COR-L47 (cell line): ENCODE measurements at places on chromosomes 7 and 10.

DNA sequence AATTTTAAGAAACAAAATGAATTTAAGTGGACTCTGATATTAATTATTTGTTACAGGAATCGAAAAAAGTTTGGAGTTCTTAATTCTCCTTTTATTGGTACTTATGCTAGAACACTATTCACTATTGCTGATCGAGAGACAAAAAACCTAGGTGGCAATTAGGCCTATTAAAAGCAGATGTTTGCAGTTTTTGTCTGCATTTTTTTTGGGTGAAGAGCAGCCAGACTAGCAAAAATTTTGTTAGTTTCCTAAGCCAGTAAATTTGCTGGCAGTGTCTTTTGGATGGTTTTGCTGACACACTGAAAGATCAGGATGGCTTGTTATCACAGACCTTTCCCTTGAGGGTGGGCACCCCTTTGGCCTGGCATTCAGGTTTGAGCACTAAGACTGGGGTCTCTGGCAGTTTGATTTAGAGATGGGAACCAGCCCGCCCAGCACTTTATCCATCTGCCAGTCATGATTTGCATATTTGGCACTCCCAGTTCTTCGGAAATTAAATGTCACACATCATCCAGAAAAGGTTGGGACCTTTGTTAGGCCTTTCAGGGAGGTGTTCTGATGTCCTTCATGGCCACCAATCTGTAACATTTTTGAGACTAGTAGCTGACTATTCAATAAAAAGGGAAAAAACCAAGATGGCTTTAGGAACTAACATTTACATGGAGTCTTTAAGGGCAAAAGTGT, 57.3 kb downstream of the INPP5F start:
- DNase-seq = no peak

DNA sequence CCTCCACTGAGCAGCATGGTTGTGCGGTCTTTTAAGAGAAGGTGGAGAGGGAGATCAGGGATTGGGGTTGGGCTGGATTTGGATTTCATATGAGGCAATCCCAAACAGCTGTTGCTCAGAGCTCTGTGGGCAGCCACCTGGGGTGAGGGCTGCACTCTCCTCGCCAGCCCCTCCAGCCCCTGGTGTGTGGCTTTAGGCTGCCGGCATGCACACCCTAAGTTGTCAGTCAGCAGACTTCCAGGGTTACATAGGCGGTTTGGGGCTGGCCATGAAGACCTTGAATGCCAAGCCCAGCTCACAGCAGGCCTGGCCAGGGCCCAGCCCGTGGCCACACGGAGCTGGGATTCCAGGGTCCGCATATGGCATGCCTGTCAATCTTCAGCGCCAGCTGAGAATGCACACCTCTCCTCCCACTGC, 54.8 kb downstream of the ZMIZ1 start:
- no peak for DNase-seq

DNA sequence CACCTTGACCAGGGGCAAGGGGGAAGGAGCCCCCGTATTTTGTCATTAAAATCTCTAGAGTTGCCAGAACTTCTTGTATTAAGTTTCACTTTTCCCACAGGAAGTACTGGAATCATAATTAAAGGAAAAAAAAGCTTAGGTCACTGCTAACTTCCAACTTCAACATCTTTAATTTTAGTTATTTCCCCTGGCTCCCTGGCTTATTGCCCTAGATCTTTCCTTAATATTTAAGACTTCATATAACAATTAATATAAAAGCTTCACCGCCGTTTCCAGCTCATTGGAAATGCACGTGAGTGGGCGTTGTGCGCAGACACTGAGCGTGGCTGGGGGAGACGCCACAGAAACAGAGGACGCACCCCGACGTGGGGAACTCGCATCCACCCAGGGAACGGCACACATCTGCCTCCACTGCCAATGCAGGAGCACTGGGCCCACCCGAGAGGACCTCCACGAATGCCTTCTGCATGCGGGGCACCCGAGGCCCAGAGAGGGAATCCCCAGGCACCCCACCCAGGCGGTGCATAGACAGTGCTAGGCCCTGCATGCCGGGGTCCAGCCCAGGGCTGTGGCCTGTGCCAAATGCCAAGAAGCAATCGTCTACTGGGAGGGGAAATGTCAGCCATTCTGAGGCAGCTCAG, 72.2 kb downstream of the ADARB2 start:
- DNase-seq = no peak

- no peak for DNase-seq
Measured at GRCh38 chr7:45657136-45657889, 83.1 kb downstream of the ADCY1 start.

DNA sequence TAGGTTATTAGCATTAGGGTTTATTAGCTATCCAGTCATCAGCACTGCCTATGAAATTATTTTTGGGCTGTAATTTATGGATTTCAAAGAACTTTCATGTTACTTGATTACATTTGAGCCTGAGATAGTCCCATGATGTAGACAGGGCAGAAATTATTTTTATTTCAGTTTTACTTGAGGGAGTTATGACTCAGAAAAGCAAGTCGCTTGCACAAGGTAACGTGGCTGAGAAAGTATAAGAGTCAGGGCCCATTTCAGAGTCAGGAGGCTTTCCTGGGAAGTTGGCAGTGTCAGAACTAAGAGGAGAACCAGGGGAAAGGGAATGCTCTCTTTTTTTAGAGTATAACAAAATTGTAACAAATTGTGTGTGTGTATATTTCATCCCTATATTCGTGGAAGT, 16.5 kb downstream of the GATA3 start:
- no peak for DNase-seq

GRCh38 chr10:87519582-87519981, 14.9 kb downstream of the MINPP1 start:
- no peak for DNase-seq

- no peak for DNase-seq
Measured at GRCh38 chr7:22435720-22436119, 64.3 kb downstream of the STEAP1B start.

DNA sequence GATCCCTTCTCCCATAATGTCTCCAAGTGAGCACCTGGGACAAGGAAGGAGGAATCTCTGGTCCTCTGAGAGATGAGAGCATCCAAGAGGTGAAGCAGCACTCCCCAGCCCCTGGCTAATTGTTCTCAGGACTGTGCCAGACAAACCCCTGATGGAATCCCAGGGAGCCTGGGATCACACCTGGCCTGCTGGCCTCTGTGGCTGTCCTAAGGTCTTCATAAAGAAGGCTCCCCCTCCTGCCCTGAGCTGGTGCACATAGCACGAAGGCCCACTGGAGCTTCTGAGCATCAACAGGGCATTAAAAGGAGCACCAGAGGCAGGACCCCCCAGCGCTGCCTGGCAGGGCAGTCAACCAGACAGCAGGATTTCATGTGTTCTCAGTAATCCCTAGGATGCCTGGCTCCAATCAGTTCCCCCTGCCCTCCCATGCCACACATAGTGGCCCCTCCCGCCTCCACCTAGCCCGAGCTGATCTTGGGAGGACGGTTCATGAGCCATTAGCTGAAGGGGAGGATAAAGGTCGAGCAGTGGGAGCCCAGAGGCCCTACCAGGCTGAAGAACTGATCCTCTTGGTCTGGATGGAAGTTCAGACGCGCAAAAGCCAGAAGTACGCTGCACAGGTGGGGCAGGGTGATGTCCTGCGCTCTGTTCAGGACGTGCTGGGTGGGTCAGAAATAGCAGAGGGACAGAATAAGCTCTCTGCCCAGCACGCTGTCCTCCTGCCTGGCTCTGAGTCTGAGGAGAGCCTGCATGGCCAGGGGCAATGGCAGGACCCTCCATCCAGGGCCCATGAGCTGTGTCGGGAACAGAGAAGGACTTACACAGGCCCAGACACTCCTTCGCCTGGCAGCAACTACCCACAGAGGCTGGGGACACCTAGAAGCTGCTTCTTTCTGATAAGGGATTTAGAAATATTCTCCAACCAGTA, 8.4 kb downstream of the TBRG4 start:
- DNase-seq = no peak

- no peak for DNase-seq
Measured at GRCh38 chr7:31077484-31078362, 25.6 kb downstream of the ADCYAP1R1 start.

GRCh38 chr7:7641129-7641663, 644 bp downstream of the UMAD1 start:
- DNase-seq = no peak

DNA sequence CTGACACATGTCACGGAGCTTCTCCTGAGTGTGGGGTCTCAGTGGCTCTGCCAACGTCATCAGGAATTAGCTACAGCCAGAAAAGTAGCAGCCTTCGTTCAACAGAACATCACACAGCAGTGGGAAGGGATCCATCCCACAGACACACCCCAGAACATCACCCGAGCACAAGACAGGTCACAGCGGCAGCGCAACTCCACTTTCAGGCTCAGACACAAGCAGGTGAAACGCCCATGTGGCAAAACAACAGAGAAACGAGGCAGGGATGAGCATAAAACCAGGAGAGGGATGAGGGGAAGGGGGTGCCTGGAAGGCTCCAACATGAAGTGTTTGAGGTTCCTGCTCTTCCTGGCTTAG, 44.8 kb downstream of the CAMK2B start:
- no peak for DNase-seq

DNA sequence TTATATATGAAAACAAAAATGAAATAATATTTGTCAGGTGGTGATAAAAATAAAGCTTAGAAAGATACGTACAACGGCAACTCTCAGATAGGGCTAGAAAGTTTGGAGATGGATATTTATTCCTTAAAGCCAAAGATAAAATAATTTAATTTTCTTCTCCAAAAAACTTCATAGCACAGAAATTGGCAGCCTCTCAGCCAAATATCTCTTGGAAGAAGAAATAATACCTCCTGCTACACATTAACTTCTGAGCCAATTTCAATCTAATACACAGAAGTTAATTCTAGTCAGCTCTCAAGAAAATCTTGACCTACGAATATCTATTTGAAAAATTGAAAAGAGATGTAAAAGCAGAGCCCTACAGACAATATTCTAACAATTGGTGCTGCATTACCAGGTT, 122.4 kb downstream of the TES start:
- no peak for DNase-seq

DNA sequence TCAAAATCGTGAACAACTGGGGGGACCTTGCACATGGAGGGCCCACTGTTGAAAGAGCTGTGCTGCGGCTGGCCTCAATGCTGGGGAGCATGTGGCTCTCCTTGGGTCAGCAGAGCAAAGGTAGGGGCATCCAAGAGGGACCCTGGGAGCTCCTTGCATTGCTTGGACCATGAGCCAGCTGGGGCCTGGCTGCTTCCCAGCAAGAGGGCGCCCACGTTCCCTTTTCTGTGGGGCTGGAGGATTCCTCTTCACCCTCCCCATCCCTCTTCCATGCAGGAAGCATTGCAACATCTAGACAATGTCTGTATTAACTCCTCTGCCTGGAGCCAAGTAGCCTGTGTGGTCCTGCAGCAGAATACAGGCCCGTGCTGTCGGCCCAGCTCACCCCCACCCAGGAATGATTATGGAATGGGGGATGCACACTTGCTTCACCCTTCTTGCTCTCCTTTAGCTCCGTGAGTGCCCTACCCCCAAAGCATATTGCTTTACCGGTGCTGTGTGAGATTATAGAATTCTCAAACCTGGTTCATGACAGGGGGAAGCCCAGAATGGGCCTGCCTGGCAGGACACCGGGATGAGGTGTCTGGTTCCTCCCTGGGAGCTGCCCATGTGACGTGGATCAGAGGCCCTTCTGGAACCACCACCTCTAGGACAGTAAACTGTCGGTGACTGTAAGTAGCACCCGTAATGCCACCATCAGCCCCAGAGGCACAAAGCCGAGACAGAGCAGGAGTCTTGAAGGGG, 61.9 kb downstream of the SYPL1 start:
- DNase-seq = no peak

GRCh38 chr10:121709675-121710073, 111.4 kb upstream of the FGFR2 start:
- DNase-seq = no peak

- DNase-seq = no peak
Measured at GRCh38 chr7:1700536-1701333, 30.7 kb downstream of the ELFN1 start.

- no peak for DNase-seq
Measured at GRCh38 chr7:73986158-73986631, 41.8 kb upstream of the ELN start.

DNA sequence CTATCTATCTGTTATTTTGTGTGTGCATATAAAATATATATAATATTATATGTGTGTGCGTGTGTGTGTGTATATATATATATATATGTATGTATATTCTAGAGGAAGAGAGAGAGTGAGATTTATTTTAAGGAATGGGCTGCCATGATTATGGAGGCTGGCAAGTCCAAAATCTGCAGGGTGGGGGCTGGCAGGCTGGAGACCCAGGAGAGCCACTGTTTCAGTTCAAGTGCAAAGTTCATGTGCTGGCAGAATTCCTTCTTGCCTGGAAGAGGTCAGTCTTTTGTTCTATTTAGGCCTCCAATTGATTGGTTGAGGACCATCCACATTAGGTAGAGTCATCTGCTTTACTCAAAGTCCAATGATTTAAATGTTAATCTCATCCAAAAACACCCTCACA, 42.3 kb upstream of the GARS1 start:
- no peak for DNase-seq

DNA sequence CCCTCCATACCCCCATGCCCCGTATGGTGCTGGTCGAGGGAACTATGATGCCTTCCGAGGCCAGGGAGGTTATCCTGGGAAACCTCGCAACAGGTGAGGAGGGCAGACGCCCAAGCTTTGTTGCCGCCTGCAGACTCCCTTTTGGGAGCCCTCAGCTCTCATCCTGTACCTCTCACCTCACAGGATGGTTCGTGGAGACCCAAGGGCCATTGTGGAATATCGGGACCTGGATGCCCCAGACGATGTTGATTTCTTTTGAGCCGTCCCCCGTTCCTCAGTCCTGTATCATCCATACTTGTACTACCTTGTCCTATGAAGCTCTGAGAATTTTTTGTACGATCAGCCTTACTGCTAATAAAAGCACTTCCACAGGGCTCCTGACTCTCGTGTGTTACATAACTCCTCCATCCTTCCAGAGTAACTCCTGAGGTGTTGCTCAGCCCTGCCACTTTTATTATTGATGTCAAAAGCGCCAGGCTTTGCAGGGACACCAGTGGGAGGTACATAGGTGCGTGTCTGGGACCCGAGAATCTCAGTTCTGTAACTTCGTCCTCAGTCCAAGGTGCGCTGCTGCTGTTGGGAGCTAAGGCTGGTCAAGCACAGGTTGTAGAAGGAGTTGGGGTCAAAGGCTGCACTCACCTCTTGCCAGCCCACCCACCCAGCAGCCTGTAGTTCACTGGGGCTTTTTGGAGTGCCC, 1.1 kb downstream of the UFSP1 start:
- no peak for DNase-seq

DNA sequence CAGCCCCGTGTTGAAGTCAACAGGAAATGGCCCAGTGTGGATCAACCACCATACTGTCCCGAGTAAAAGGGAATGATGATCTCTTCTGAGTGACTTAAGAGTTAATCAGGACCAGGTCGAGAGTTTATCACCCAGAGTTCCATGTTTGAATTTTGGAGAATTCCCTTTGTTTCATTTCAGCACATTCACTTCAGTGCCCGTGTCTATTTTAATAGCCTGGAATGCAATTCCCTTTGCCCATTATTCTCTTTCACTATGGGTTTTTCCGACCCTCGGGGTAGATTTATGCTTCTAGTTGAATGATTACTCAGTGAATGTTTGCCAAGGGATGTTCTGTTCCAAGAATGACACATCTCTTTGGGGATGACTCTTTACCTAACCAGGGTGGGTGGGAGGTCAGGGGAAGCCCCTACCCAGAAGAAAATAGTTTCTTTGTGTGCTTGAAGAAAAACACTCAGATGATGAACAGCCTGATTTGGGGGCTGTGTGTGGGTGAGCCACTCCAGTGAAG, 594.9 kb downstream of the INHBA start:
- DNase-seq = no peak
